ENCODE measurements at places on chromosomes 4 and X.

DNA sequence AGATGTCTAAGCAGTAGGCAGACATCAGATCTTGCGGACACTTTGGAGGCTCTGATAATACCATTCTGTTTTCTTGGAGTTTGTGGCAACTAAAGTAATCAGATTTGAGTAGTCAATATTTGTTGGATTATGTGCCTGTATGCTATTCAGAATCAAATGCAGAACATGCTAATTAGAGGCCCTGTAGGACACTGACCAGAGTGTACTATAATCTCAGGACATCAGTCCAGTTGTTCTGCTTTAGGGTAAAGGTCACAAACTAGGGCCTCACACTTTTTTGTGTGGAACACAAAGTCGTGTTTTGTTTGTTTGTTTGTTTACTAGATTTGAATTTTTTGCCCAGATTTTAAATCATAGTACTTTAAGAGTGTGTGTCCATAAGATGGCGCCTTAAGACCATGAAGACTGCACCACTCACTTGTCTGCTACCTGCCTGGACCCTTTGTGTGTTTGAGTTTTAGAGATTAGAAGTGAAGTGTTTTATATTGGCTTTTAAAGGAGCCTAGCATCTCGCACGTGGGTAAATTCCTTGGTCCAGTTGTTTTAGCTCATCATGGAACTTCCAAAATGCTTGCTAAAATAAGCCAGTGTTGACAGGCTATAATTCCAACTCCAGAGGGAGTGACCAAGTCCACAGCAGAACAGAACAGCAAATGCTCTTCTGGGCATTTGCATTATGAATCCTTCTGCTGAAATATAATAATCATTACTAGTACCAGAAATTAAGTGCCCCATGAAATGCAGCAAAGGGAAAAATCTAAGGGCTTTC is 34.7 kb downstream of the IL13RA1 start:
- DNase-seq = no peak

- no peak for DNase-seq
Measured at GRCh38 chr4:27278615-27279375, 418.2 kb downstream of the STIM2 start.

DNA sequence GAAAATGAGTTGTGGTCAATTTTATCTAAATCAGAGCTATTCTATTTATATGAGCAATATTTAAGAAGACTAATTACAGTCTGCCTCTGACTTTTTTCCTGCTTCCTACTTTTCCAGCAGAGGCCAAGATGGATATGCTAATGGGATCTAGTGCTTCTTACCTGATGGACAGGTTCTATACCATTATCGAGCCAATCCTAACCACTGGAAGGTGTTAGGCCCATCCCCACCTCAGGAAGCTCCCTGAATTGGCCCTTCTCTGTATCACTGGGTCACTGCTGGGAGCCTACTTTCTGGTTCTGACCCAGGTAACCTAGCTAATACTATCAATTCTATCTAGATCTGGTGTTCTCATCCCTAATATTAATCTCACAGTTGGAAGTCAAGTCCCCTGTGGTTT is 577 bp upstream of the YIPF7 start:
- no peak for DNase-seq

DNA sequence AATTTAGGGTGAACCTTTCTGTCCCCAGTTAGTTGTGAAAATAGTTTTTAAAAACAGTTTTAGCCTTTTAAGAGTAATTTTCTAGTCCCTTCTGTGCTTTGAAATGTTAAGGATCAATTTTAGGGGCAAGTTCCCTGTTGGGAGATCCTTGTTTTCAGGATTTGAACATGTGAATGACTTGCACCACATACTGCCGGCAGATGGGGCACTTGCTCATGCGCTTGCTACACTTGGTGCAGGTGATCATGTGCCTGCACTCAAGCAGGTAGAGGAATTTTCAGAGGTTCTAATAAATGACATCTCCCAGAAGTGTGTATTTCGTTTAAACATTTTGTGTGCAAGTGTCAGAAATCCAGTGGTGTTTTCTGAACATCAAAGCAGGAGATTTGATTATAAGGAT is 195.9 kb downstream of the CHM start:
- no peak for DNase-seq

DNA sequence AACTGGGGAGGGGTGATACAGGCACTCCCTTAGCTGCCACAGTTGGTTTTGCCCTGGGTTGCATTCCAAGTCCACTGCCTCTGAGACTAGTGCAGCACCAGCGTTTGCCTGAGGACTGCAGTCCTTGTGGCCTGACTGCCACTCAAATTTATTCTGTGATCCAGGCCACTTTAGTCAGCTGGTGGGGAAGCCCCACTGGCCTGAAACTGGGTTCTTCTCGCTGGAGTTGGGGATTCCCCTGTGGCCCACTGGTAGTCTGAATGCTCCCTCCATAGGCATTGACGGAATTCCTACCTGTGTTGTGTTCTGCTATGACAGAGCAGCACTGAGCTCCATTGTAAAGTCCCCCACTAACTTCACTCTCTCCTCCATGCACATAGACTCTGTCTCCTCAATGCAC is 63.8 kb downstream of the PTPN13 start:
- DNase-seq = no peak

DNA sequence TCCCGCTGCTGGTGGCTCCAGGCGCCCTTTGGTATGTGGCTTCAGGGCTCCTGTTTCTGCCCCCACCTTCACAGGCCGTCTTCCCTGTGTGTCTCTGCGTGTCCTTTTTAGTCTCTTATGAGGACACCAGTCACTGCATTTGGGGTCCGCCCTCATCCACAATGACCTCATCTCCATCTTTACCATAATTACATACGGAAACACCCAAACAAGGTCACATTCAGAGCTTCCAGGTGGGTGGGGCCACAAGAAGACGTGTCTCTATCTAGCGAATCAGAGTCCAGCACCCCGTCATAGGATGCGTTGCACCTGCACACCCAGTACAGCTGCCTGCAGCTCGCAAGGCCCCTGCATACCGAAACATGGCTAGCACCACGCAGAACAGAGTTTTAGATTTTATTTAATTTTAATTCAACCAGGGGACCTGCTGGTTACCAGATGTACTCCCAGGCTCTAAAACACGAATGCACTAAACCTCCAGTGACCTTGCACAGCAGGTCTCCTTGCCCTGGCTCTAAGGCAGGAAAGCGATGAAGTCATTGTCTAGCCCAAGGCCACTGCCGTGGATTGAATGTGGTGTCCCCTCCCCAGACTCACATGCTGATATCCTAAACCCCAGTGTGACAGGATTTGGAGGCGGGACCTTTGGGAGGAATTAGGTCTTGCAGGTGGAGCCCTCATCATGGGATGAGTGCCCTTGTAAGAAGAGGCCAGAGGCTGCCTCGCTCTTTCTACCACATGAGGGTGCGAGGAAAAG is 30.3 kb downstream of the ABLIM2 start:
- no peak for DNase-seq

- DNase-seq = no peak
Measured at GRCh38 chr4:125773931-125774330, 459.2 kb downstream of the FAT4 start.

DNA sequence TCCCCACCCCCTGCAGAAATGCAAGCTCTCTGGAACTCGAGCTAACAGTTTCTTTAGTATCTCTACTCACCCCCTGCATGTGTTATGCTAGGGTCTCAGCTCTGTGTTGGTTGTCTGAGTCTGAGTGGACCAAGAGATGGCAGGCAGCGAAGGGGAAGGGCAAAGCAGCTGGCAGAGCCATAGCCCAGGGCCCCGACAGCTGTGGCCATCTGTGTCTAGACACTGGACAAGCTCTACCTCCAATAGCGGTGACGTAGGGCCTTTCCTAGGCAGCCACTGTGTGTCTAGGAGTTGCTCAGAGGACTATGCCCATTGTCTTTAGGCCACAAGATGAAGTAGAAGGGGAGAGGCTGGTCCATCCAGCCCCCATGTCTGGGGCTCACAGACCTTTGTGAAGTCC is 79.2 kb downstream of the EFNB1 start:
- no peak for DNase-seq

- no peak for DNase-seq
Measured at GRCh38 chr4:64250488-64250887, 158.8 kb downstream of the TECRL start.

DNA sequence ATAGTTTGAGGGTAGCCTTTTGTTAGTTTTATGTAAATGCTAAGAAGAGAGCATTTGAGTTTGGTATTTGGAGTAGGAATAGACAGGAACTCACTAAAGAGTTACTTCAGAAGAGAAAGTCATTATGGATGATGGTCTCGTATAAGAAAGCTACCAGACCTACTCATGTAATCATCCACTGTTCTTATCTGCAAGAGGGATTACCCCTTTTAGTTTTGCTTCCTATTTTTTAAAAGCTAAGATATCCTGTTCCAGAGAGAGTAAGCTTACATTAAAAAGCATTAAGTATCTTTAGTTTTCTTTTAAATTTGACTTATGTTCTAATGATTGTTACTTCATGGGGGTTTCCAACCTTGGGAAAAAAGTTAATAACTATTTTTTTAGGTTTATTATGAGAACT is 12.5 kb upstream of the ART3 start:
- no peak for DNase-seq

GRCh38 chrX:131821945-131822622 is 201.0 kb upstream of the STK26 start:
- no peak for DNase-seq

DNA sequence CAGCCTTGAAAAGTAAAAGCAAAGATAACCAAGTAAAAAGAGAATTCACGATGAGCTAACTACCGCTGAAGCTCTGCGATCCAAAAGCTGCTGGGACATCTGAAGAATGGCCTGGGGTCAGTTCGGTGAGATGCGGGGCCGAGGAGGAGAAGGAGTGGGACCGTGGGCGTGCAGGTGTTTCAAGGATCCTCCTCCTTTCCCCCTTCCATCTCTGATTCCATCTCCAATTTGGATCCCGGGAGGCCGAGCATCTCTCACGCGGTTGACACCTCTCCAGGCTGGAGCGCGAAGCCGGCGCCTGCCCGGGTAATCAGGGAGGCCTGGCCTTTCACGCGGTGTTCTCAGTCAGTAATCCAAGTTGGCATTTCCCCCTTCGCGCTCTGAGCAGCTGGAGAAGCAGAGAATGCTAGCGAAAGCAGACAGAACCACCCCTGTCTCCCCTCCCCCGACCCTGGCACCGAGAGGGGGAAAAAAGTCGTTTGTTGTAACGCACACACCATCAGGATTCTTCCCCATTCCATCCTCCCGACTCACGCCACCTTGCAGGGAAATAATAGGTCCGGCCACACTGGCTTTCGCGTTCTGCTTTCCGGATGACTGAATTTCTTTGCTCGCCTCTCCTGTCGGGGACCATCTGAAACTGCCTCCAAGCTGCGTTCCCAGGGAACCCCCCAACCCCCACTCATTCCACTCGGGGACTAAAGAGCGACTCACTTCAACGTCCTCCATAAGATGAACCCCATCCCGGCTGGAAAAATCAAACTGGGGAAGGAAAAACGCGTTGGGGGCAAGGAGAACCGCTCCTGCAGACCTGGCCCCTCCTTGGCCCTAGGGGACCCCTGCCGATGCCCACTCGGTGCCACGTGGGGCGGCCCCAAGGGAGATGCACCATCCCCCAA is 6.5 kb downstream of the NEUROG2 start:
- no peak for DNase-seq

DNA sequence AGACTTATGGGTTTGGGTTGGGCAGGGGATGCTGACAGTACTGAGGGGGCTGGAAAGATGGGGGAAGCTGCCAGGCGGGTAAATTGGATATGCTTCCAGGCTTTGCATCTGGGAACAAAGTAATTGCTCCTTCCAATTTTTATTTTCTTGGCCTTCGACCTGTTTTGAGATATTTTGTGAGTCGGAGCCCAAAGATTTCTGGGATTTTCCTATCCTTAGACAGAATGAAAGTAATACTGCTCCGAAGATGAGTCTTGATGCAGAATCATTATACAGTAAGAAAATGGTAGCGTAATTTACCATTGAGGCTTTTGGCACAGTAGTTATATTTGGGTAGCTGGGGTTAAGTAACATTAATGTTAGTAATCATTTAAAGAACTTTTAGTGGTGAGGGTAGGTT is 1.4 kb downstream of the SMARCA5 start:
- no peak for DNase-seq

DNA sequence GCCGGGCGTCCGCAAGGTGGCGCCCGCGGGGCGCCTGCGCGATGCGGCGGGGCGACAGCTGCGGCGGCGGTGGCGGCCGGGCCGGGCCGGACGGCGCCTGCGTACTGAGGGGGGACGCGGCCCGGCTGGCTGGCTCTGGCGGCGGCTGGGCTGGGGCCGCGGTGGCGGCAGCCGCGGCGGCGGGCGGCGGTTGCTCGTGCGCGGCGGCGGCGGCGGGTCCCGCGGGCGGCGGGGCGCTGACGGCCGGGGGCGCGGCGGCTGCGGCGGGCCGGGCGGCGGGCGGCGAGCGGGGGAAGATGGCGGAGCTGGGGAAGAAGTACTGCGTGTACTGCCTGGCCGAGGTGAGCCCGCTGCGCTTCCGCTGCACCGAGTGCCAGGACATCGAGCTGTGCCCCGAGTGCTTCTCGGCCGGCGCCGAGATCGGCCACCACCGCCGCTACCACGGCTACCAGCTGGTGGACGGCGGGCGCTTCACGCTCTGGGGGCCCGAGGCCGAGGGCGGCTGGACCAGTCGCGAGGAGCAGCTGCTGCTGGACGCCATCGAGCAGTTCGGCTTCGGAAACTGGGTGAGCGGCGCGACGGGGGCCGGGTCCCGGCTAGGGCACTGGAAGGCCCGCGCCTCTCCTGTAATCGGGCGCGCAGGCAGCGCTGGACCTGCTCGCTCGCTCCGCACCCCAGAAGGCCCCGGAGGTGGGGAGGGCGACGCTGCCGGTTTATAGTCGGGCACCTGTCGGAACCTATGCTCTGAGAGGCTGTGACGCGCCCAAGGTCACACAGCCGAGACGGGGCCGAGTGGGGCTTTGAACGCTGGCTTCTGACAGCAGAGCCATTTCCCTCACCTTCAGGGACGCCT is at the start of gene TADA2B:
Gene TADA2B, plus strand, starts transcription at position 89 of the 853 bp plus-strand sequence. Its CDS starts 208 bp downstream, at position 297.
- DNase-seq = peak; percentile 71

DNA sequence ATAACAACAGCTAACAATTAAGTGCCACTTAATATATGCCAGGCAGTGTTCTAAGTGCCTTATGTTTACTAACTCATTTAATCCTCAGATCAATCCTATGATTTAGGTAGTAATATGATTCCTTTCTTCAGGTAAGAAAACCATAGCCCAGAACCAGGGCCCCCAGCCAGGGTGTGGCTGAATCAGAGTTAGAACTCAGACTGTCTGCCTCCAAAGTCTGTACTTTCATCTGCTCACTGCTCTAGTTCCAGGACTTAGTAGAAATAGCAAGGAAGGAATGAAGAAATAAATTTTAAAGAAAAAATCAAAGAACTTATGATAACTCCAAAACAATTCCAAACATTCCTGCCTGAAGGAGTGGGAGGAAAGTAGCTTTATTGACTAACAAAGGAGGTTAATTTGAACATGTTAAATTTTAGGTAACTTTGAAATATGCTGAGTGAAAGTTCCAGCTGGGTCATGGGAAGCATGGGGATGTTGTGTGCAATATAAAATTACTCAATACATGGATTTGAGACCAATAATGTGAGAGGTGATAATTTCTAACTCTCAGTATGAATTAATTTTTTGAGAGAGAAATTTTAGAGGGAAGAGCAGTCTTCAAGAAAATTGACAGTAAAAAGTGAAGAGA is 8.8 kb upstream of the ADH1C start:
- no peak for DNase-seq

- DNase-seq = no peak
Measured at GRCh38 chr4:80196922-80197573, at the start of gene PRDM8. Gene PRDM8, plus strand, starts transcription at chr4:80197503. Its CDS starts 2,578 bp downstream, at chr4:80200081.

Data from GM12892 (cell line).